ENCODE measurements at places on chromosomes 1 and 21. TPM values are rescaled to one million over a fixed set of nuclear protein-coding genes. Genes with fewer than 3 reads are reported as not detected.

GRCh38 chr1:23097316-23097715 lies 71.3 kb downstream of the LUZP1 start:
- no peak overlapping the region for H3K4me3 ChIP-seq
- H3K27me3 ChIP-seq = no peaks in the 10 kb centered on the region
- H3K36me3 ChIP-seq = peaks cover 26% of the 10 kb centered on the region
- H3K4me1 ChIP-seq = peaks cover 42% of the 10 kb centered on the region
- no peak for DNase-seq
- H3K27ac ChIP-seq = no peak overlapping the region

DNA sequence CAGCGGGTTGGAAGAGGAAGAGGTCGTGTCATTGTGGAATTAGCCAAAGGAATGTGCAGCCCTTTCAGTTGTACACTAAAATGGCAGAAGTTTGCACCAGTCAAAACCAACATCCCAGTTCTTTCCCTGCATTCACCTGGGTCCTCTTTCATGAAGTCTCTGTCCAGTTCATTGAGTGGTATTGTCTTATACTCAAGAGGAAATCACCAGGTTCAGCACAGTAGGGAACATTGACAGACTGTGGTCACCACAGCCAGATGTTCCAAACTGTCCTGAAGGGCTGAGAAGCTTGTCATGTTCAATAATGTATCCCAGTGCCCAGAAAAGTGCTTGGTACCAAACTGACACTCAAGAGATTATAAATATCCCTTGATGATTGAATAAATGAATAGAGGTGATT lies 131.6 kb downstream of the GLUL start:
- H3K4me3 ChIP-seq = no peak overlapping the region
- DNase-seq = no peak
- no peaks in the 10 kb centered on the region for H3K27me3 ChIP-seq
- no peaks in the 10 kb centered on the region for H3K36me3 ChIP-seq
- peak overlapping the region; percentile 55 for H3K27ac ChIP-seq
- H3K4me1 ChIP-seq = peaks cover 58% of the 10 kb centered on the region

- H3K4me1 ChIP-seq = peaks cover 87% of the 10 kb centered on the region
- no peak overlapping the region for H3K4me3 ChIP-seq
- DNase-seq = no peak
- H3K36me3 ChIP-seq = no peaks in the 10 kb centered on the region
- peak overlapping the region; percentile 31 for H3K27ac ChIP-seq
Measured at GRCh38 chr1:27398405-27399149, 6.2 kb downstream of the GPR3 start.

DNA sequence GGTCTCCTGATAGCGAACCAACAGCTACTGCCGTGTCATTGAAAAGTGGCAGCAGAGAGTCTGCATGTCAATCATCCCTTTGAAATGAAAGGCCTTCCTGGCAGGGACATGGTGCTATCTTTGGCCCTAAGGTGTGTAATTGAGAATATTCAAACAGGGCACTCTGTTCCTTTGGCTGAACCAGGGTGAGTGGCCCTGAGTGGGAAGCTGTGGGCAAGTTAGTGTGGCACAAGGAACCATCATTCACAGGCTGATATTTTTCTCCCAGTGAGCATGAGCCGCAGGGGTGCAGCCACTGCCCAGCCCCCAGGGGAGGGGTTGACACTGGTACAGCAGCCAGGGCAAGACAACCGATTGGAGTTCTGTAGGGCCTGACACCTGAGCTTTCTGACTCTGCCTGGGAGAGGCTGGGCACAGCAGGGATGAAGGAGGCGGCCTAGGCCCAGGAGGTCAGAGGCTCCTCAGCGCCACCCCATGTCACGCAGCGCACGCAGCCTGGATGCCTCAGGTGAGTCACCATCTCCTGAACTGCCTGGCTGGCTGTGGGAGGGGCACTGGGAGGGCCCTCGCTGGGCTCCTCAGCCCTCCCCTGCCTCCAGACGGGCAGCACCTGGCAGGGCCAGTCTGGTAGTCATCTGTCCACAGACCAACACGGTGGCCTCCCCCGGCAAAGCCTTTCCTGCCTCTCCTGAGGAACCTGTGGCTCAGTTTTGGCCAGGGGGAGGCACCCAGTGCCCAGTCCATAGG lies 13.2 kb downstream of the QSOX1 start:
- no peak overlapping the region for H3K4me3 ChIP-seq
- peaks cover 11% of the 10 kb centered on the region for H3K36me3 ChIP-seq
- H3K27me3 ChIP-seq = no peaks in the 10 kb centered on the region
- DNase-seq = no peak

DNA sequence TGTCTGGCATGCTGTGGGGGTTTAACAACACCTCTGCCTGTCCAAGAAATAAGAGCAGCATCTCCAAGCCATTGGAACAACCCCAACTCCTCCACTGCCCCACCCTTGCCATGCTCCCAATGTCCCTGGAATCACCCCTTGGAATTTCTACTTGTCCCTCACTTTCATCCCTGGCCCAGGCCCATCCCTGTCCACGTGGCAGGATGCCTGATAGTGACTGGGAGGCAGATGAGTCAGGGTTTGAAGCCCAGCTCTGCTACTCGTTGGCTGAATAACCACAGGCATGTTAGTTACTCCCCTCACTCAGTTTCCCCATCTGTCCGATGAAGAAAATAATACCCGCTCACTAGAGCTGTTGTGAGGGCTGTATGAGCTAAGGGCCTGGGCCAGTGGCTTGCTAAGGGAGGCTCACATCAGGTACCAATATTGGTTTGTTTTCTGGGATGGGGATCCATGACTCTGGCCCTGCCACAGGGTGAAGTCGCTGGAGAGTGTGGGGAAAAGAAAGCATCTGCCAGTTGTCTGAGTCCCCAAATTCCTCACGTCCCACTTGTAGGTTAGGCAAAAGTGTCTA lies 99.4 kb upstream of the TLR5 start:
- no peaks in the 10 kb centered on the region for H3K27me3 ChIP-seq
- DNase-seq = no peak
- no peak overlapping the region for H3K27ac ChIP-seq

DNA sequence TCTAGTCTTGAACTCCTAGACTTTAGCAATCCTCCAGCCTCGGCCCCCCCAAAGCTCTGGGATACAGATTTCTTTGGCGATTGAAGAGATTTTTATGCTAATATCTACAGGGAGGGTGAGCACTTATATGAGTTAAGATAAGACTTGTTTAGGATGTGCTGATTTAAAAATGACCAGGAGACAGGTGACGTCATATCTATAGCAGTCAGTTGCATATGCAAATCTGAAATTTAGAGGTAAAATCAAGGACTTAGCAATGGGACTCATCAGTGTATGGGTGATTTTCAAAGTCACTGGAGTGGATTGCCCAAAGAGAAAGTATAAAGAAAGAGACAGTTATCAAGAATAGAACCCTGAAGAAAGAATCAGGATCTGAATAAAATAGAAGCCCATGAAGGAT lies 394.5 kb downstream of the ADGRL2 start:
- DNase-seq = no peak
- H3K27me3 ChIP-seq = no peaks in the 10 kb centered on the region
- H3K27ac ChIP-seq = no peak overlapping the region
- H3K4me1 ChIP-seq = no peaks in the 10 kb centered on the region

GRCh38 chr21:35868869-35869223 lies 191.5 kb downstream of the SETD4 start:
- peaks cover 32% of the 10 kb centered on the region for H3K27me3 ChIP-seq
- no peak for DNase-seq
- H3K36me3 ChIP-seq = no peaks in the 10 kb centered on the region
- H3K4me3 ChIP-seq = no peak overlapping the region
- H3K27ac ChIP-seq = no peak overlapping the region

Gene RABGAP1L
- 69.2 TPM for total RNA-seq

Gene SWT1
- total RNA-seq = 7.4 TPM

Gene DPT
- 45.6 TPM for total RNA-seq

Data from left ventricle myocardium inferior (tissue), 1 donor.